ENCODE measurements at places on chromosomes 13 and 19. TPM values are rescaled to one million over a fixed set of nuclear protein-coding genes. Genes with fewer than 3 reads are reported as not detected.

DNA sequence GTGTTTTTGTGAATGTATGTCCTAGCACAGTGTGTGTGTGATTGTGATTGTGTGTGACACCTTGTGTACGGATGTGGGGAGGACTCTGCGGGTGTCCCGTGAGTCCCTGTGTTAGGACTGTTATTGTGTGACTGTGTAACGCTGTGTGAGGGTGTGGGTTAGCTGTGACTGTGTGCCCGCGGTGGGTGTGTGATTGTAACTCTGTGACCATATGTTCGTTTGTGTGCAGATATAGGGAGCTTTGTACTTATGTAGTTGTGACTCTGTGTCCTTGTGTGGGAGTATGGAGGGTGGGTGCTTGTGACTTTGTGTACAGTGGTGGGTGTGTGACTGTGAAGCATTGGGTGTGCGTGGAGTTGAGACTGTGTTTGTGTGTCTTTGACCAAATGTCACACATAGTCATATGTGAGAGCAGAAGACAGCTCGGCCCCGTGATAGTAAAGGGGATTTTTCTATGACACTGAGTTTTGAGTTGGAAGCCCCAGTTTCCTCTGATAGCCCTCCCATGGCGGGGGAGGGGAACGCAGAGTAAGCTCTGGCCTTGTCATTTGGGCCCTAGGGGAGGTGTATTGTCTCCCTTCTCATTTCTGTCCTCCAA lies 949 bp upstream of the ZNF260 start:
- peak; percentile 20 for DNase-seq

DNA sequence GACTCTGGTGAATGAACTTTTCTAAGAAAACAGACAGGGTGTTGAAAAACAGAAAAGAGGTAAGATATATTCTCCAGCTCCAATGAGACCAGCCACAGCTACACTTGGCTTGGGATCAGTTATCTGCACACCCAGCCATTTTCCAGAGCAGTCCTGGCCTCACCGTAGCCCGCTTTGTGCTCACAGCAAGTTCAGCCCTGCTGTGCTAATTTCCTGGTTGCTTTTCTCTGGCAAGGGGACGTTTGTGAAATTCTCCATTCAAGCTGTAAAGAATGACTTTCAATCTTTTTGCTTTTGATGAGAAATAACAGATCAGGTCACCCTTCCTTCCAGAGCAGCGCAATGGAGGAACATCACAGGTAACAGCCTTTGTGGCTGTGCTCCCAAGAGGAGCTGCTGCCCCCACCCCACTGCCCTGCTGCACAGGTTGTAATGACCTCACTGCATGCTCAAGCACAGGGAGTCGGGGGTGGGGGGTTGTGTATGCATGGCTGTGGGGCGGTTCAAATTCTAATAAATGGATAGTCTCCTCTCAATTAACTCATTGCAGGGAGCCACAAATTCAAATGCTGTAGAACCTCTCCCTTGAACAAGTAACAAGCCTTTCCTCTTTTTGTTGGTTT lies 516.6 kb upstream of the NBEA start:
- DNase-seq, result no peak

- no peak for DNase-seq
These were observed 164.7 kb downstream of the MTUS2 start for GRCh38 chr13:28984825-28985224.

- no peak for DNase-seq
These were observed 405.1 kb downstream of the DACH1 start for GRCh38 chr13:71461892-71462291.

- no peak for DNase-seq
These were observed 50.7 kb upstream of the FRY start for GRCh38 chr13:31980830-31981229.

DNA sequence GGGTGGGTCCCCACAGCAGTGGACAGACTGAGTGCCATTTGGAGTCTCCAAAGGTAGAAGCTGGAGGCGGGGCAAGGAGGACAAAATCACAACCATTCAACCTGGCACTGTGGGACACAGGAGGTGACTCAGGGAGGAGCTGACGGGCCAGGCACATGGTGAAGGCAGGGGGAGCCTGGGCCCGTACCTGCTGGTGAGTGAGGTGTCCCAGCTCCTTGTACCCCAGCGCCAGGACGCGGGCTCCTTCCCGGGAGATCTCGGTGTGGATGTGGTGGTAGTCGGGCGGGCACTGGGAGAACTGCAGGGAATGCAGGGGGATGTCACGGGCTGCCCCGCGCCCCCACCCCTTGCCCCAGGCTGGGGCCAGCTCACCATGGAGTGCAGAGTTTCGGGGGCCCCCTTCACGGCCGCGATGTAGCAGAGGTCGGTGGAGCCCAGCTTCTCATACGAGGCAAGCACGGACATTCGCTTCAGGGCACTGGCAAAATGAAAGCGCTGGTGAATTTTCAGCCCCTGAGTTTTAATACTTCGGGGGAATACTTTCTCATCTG lies 9.8 kb downstream of the ATP13A1 start:
- DNase-seq, result no peak

GRCh38 chr13:84574851-84575250 lies 692.6 kb upstream of the SLITRK1 start:
- DNase-seq, result peak; percentile 39

GRCh38 chr13:81636120-81636519 lies 1295.2 kb upstream of the SPRY2 start:
- no peak for DNase-seq

GRCh38 chr13:46211483-46212351 lies at the start of gene LRRC63:
Gene LRRC63, plus strand, starts transcription at chr13:46211928. Its CDS starts 1,107 bp downstream, at chr13:46213035.
- DNase-seq, result peak; percentile 70

DNA sequence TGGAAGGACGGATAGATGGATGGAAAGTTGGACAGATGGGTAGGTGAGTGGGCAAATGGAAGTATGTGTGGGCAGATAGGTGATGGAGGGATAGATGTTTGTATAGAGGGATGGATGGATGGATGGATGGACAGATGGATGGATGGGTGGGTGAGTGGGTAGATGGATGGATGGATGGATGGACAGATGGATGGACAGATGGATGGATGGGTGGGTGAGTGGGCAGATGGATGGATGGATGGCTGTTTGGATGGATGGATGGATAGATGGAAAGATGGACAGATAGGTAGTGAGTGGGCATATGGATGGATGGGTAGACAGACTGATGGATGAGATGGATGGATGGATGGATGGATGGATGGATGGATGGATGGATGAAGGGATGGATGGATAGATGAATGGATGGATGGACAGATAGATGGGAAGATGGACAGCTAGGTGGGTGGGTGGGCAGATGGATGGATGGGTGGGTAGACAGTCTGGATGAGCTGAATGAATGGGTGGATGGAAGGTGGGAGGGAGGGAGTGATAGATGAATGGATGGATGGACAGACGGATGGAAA lies 74.9 kb upstream of the KCTD15 start:
- DNase-seq, result no peak

DNA sequence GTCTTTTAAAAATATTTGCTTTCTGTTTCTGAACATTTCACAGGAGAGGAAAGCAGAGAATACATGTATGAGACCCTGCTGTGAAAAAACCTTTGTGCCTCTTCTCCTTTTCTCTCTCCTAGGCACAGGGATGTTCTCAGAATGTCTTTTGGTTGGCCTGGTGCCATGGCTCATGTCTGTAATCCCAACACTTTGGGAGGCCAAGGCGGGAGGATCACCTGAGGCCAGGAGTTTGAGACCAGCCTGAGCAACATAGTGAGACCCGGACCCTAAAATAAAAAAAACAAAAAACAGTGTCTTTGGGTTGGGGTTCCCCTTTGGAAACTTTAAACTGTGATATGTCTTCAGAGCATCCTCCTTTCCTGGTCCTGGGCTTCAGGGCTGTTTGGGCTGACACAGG lies 1.5 kb downstream of the ZNF627 start:
- no peak for DNase-seq

GRCh38 chr13:96948127-96948526 lies 46.1 kb downstream of the OXGR1 start:
- DNase-seq, result no peak

ZNF888 gene
- polyA plus RNA-seq, result 1.6 TPM

NLRP11 gene
- not detected for polyA plus RNA-seq

RGL3 gene
- polyA plus RNA-seq, result 0.43 TPM

CYP4F8 gene
- polyA plus RNA-seq, result not detected

Measured in GM23248 (cell line).